ENCODE measurements at places on chromosomes 4 and X.

DNA sequence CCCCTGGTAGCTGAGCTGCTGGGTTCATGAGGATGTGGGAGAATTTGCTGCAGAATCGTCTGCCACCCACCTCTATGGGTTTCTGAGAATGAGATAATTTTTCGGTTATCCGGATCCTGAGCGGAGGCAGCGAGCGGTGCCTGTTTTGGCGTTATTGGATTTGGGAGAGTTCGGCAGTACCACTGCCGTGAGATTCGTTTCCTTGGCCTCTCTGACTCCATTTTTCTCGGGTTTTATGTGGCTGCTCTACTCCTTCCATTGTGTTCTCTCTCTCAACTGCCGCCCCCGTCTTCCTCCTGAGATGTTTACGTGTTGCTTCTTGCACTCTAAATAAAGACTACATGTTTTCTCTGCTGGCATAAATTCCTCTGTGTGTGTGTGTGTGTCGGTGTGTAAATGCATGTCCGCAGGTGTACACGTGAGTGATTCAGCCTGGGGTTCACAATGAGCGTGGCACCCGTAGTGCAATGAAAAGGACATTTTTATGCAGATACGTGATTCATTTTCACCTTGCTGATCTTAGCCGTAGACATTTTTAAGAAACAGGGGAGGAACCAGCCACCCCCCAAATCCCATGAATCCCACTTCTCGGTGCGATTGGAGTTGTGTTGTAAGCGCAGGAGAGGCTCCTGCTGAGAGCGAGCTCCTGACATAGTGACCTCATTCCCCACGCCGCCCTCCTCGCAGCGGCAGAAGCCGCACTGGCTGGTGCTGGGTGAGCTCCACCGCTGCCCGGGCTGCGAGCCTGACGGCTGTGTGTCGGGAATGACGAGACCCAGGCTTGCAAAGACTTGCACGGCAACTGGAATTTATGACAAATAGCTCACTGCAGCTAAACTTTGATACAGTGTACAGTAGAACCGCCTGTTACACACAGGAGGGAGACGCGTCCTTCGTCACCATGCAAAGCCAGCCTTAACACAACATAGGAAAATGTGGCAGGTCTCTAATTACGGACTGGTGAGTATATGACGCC is 82.2 kb downstream of the STOX2 start:
- DNase-seq, result peak; percentile 45

- no peak for DNase-seq
These were observed 27.1 kb upstream of the STBD1 start for GRCh38 chr4:76279462-76279861.

DNA sequence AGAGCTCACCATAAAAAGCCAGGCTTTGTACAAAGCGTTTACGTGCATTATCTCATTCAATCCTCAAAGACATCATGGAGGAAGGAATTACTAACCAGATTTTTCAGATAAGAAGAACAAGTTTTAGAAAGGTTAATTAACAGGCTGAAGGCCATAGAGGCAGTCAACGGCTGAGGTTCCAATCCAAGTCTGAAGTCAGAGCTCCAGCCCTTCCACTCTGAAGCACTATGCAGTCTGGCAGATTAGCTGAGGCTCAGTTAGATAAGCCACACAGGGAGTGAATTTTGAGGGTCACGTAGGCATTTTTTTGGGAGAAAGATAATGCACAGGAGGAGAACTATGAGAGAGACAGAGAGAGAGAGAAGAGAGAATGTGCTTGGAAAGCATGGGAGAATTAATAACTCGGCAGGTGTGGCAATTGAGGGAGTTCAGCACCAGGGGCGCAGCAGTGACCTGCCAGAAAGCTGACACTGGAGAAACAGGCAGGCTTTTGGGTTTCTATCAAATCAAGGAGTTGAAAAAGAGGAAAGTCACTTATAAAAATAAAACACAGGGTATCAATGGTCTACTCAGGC is 116.5 kb upstream of the NAP1L5 start:
- peak; percentile 10 for DNase-seq

DNA sequence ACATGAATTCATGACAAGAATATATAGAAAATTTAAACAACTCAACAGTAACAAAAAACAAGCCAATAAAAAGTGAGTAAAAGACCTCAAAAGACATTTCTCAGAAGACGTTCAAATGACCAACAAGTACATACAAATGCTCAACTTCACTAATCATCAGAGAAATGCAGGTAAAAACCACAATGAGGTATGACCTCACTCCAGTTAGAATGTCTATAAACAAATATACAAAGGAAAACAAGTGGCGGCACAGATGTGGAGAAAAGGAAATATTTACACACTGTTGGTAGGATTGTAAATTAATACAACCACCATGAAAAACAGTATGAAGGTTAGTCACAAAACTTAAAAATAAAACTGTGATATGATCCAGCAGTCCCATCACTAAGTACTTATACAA is 1033.1 kb downstream of the RAPGEF2 start:
- no peak for DNase-seq

- no peak for DNase-seq
These were observed 329.4 kb upstream of the AGA start for GRCh38 chr4:177771645-177772044.

DNA sequence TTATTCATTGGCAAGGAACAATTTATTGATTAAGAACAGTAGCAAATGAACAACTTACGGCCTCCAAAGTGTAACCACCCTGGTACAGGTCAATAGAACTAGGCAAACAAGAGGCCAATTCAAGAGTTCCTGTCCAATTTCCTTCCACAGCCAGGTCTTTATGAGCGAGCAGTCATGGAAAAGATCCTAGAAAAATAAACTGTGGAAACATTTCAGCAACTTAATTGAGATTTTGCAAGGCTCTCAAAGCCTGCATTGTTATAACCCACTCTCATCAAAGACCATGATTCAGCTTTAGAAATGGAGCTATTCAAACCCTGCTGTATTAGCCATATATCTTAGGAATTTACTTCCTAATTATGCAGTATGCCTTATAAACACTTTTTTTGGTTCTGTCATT is 43.6 kb downstream of the UNC5C start:
- DNase-seq, result no peak

DNA sequence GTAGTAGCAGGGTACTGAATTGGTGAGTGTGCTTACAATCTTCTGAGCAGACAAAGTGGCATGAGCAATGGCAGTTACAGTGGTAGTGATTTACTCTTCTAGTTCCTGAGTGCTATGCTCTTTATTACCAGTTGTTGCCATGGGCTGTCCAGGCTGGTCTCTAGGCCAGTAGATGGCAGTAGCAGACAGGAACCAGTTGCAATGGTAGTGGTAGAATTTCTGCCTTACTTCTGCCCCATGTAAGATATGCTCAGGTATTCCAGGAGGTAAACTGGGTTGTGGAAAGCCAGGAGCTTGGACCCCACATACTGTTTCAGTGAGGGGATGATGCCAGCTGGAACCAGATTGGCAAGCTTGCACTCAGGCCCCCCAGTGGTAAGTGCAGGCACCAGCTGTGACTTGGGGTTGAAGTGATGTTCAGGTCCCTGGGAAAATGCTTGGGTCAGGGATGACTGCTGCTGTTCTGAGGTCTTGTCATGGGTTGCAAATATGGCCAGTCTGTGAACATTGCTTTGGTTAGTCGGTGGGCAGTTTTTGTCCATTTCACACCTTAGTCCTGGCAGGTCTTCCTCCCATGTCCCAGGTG is 63.0 kb upstream of the ZXDB start:
- DNase-seq, result no peak

DNA sequence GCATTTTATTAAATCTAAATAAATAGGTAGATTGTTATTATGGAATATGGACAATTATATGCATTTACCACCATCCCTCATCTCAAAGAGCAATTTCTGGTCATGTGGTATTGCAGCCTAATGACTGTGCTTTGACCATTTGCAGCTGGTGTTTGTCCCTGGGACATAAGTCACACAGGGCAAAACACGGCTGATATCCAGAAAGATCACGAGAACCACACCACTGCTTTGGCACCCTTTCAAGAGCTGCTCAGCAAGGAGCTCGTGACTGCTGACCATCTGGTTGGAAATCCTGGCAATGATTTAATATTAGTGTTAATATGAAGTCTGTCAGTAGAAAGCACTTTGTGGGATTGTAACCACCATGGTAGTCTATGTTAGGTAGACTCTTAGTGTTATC is 545.0 kb downstream of the GBA3 start:
- DNase-seq, result peak; percentile 35

All from COR-L47 (cell line).